ENCODE measurements at places on chromosomes 6 and 20. TPM values are rescaled to one million over a fixed set of nuclear protein-coding genes. Genes with fewer than 3 reads are reported as not detected.
A peak's percentile ranks its signal among the peaks of the same experiment; 100 is the strongest.

HCRTR2 gene
- 0.42 TPM for total RNA-seq

PNLDC1 gene
- not detected for total RNA-seq

LY6G6F gene
- total RNA-seq = not detected

GRIK2 gene
- 2.2 TPM for total RNA-seq

UCKL1 gene
- 21.1 TPM for total RNA-seq

TPD52L1 gene
- 59.7 TPM for total RNA-seq

GRCh38 chr6:79435746-79436145 is 101.5 kb downstream of the LCA5 start:
- ATAC-seq = no peak

DNA sequence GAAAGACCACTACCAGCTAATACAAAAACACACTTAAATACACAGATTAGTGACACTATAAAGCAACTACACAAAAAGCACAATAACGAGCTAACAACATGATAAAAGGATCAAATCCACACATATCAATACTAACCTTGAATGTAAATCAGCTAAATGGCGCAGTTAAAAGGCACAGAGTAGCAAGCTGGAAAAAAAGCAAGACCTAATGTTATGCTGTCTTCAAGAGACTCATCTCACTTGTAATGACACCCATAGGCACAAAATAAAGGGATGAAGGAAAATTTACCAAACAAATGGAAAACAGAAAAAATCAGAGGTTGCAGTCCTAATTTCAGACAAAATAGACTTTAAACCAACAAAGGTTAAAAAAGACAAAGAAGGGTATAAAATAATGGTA is 86.3 kb downstream of the NUS1 start:
- ATAC-seq = no peak

DNA sequence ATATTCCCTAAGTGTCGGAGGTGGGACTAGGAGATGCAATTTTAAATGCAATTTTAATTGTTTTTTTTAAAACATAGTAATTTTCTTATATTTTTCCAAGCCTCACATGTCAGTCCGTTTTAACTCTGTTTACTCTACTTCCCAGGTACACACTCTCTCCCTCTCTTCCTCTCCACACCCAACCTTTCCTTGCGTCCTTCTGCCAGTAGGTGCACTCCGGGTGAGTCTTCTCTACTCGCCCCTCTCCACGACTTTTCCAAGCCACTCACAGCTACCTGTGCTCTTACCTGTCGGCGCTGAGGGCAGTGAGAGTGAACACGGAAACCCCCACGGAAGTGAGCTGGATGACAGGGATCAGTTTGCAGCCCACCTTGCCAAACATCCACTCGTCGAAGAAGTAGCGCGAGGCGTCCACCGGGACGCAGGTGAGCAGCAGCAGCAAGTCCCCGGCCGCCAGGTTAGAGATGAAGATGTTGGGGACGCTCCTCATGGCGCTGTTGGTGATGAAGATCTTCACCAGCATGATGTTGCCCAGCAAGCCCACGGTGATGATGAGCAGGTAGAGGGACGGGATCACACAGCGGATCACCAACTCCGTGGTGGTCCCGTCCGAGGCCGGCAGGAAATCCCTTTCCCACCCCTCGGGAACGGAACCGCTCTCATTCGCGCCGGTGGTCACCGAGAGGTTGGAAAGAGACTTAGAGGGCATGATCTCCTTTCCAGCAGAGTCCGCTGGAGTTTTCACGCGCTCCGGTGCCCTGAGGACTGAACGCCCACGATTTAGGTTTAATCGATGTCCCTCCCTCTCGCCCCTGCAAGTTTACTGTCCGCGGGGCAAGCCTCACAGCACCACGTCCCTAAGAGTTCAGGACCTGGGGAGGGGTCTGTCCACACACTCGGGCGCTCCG is 44.5 kb upstream of the GJE1 start:
- no peak for ATAC-seq

DNA sequence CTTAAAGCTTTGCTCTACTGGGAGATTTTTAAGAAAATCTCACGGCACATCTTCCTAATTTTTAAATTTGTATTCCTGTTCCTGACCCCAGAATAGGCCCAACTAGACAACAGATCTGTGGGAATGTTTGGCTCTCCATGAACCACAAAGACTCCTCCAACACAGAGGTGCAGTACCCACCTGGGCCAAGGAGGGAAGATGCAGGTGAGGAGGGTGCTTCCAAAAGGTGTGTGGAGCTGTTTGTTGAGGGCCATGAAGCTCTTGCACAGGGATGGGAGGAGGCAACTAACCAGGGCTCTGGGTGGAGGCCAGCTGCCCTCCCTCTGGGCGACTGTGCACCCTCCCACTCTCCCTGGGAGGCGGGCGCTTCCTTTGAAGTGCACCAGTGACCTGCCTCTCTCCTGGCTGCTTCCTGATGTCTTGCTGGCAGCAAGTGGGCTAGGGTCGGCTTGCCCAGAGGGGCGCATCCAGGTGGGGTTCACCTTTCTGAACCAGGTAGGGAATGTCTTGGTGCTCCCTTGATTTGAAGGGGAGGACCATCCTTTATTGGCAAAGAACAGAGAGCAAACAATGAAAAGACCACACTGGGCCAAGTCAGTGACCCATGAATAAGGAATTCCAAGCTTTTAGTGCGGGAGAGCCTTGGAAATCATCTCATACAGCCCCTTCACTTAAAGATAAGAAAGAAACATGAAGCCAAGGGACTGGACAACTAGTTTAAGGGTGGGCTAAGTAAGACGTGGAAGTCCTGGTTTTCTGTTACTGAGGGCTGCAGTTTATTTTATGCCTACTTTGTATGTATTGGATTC is 76.0 kb downstream of the ANKRD6 start:
- no peak for ATAC-seq

GRCh38 chr6:89368999-89369398 is 16.5 kb upstream of the UBE2J1 start:
- peak; percentile 86 for ATAC-seq

DNA sequence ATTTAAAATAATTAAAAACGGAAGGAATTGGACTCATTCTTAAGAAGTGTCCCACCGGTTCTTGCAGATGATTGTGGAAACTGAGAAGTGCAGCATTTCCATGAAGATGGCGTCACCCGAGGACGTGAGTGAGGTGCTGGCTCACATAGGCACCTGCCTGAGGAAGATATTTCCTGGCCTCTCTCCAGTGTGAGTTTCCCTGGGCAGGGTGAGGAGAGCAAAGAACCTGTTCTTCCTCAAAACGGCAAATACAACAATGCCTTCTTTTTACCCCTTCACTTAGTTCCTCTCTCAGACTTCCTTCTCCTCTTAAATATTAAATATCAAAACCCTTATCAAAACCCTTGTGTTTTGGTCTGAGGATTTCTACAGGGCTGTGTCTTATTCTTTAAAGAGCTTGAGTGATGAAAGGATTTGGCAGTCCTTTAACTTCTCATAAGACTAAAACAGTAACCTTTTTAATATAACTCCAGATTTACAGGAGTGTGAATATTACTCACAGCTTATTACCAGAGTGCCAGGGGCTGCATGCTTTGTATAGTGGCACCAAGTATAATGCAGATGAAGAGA is 156.3 kb downstream of the CARMIL1 start:
- ATAC-seq = no peak

DNA sequence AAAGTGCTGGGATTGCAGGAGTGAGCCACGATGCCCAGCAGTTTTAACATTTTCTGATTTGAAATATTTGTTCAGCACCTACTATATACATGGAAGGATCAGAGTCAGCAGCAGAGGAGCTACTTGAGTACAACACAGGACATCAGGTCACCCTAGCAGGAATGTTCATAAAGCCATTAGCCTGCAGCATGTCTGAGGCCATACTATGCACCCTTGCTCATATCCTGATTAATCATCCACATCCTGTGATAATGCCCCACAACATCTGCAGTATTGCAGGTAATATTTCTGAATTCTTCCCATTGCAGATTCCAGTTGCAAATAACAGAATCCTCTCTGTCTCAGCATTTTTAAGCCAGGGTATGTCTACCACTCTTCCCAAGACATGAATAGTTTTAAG is 171.0 kb upstream of the PRND start:
- no peak for ATAC-seq

DNA sequence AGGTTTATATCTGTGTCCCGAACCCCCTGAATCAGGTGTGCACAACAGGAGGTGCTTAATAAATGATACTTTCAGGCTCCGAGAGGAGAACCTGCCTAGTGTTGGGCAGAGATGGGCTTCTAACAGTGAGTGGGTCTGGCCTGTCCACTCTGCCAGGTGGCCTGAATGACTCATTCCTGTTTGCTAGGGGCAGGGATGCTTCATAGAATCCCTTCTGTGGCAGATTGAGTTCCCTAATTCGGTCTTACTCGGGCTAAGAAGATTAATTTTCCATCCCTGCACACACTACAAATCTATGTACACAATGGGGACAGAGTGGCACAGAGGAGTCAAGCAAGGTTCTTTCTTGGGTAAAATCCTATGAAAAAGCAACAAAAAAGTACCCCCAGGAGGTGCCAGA is 19.8 kb downstream of the SDC4 start:
- ATAC-seq = no peak

DNA sequence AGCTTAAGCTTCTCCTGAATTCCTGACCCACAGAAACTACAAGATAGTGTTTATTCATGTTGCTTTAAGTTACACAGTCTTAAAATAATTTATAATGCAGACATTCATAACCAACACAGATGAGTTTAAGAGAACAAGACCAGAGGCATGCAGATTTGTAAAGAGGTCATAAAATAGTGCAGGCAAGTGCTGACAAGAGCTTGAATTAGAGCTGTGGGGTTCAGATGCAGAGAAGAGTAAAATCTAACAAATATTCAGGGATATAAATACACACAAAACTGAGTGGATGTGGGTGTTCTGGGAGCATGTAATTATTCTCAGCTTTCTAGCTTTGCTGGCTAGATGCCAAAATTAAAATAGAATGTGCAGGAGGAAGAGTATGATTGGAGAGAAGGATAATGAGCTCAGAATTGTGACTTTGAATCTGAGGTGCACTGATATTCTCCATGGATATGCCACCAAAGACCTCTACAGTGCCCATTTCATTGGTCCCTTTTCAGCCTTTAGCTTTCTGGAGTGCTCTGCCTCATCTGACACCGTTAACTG is 291.9 kb upstream of the SGK1 start:
- no peak for ATAC-seq

- ATAC-seq = no peak
These were observed 38.3 kb upstream of the ID1 start for GRCh38 chr20:31566658-31567379.

- no peak for ATAC-seq
These were observed 51.2 kb upstream of the FANCE start for GRCh38 chr6:35400901-35401311.

DNA sequence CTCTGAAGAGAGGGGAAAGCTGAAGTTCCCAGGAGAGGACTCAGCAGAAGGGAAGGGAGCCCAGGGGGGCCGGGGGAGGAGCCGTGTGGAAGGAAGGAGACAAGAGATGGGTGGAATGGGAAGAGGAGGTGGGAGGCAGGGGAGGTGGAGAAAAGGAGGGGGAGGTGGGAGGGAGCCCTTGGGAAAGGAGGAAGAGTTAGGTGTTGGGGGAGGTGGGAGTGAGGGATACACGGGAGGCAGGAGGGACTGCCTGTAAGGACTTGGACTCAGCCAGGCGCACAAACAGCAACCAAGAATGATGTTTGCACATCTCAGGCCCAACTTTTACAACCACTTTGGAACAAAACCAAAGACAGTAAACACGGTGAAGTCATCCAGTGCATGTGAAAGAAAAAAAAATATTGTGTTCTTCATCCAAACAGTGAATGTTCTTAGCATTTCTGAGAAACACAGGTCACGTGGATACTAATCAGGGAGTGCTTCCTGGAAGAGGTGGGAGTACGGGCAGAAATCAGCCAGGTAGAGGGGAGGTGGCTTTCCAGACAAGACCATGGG is 17.4 kb upstream of the LSM14B start:
- ATAC-seq = no peak

DNA sequence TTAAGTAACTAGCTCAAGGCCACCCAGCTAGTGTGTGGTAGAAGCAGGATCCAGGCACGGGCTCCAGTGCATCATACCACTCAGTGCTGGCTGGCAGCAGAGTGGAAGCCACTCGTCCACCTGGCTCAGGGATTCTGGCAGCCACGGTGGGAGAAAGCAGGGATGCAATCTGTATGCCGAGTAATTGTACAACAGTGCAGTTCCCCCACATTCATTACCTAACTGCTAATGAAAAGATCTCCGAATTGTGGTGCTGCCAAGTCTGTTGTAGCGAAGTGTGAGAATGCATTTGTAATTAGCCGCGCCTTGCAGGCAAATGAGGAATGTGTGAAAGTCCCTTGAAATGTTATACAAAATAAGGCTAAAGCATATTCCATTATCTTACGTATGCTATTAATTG is 29.0 kb downstream of the KCNG1 start:
- no peak for ATAC-seq

GRCh38 chr6:163782436-163783003 is 368.0 kb downstream of the QKI start:
- no peak for ATAC-seq

GRCh38 chr6:45732731-45733130 is 282.9 kb downstream of the CLIC5 start:
- ATAC-seq = no peak

DNA sequence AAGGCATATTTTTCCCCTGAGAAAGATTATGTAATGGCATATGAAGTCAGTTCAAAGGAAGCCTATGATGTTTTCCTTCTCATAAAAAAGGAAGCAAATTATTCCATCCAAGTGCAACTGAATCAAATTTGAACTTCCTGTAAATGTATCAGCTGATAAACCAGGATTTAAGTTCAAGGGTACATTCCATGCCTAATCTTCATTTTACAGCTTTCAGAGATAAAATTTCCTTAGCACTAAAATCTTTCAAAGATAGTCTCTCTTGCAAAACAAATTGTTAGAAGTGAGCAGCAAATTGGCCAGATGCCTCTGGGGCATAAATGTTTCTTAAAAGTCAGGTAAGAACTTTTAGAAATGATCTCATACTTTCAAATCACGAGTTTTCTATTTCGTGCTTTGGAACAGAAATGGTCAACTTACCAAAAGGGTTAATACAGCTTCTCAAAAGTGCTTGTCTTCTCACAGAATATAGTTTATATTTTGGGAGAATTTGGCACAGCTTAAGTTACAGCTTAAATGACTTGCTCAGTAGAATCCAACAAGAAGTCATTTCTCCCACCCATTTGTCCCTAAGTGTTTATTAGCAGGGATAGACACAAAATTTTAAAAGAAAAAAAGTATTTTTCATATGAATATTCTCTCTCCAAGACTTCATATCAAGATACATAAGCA is 2.7 kb upstream of the TCF21 start:
- no peak for ATAC-seq

- ATAC-seq = no peak
These were observed 1.8 kb upstream of the TTLL2 start for GRCh38 chr6:167323111-167323510.

GRCh38 chr6:3640868-3641267 is 110.6 kb downstream of the PXDC1 start:
- no peak for ATAC-seq
